ENCODE measurements at places on chromosomes 3 and 15.

DNA sequence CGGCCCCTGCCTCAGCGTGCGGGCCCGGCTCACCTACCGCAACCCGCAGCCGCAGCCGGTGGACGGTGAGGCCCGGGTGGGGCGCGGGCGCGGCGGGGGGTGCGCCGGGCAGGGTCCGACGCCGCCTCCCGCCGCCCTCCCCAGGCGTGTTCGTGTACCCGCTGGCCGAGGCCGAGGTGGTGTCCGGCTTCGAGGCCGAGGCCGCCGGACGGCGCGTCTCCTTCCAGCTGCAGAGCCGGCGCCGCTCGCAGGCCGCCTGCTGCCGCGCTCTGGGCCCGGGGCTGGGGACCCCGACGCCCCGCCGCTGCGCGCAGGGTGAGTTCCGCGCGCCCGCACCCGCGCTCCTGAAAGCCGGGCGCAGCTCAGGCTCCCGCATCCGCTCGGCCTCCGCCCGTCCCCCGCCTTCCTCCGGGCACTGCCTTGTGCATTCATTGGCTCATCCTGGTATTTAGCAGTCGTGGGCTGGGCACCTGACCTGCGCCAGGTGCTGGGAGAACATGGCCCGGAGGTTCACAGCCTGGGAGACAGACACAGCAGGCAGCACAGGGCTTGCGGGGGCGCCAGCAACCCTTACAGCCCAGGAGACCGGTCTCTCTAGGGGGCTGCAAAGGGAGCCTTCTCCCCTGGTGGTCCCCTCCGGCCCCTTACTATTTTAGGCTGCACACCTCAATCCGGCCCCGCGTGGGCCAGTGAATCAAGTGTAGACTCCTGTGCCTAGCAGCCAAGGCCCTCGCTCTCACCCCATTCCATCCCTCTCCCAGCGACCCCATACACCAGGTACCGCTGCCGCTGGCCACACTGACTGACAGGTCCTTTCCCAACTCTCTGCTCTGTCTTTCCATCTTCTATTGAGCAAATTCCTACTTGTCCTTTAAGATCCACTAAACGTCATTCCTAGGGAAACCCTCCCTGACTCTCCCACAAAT lies 1.5 kb downstream of the VWA5B2 start:
- DNase-seq = no peak

- DNase-seq = no peak
These were observed 180.6 kb downstream of the EPHA6 start for GRCh38 chr3:96994988-96995387.

- DNase-seq = no peak
These were observed 432.2 kb upstream of the LMCD1 start for GRCh38 chr3:8069471-8069870.

GRCh38 chr3:183151821-183152351 lies 10.6 kb downstream of the LAMP3 start:
- DNase-seq = no peak

DNA sequence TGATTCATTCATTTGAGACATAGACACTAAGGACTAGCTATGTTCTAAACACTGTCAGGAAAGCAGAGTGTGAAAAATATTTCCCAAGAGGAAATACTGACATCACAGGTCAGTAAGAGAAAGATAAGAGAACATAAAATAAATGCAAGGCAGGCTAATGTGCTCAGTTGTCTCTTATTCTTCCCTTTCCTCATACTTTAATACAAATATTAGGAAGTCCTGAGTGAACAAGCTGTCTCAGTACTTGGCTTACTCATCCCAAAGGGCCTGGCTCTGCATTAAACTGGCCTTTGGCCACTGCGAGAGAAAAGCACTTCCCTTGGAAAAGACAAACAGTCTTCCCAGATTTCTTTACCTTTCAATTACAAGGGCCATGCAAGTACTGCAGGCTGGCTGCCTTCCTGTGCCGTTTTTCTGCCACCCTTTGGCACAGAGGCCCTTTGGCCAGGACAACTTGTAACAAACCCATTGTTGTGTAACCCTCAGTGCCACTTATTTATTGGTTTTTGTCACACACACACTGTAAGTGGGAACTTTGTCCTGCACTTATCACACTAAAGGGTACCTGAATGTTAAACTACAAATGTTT lies 31.7 kb downstream of the EDC3 start:
- no peak for DNase-seq

DNA sequence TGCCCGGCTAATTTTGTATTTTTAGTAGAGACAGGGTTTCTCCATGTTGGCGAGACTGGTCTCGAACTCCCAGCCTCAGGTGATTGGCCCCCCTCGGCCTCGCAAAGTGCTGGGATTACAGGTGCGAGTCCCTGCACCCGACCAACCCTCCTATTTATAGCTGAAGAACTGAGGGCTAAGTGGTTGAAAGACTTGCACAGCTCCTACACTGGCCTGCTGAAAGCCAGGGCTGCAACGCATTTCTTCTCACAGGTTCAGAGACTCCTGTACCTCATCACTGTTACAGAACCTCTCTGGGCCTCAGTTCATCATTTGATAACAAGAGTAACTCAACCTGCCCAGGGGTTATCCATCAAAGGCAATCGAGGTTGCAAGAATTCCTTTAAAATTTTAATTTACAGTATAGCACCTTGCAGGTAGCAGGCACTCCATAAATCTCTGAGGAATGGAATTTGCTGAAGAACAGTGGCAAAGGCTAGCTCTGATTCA lies 626.5 kb upstream of the TBL1XR1 start:
- no peak for DNase-seq

- DNase-seq = no peak
These were observed 424.1 kb upstream of the THBS1 start for GRCh38 chr15:39156646-39157250.

DNA sequence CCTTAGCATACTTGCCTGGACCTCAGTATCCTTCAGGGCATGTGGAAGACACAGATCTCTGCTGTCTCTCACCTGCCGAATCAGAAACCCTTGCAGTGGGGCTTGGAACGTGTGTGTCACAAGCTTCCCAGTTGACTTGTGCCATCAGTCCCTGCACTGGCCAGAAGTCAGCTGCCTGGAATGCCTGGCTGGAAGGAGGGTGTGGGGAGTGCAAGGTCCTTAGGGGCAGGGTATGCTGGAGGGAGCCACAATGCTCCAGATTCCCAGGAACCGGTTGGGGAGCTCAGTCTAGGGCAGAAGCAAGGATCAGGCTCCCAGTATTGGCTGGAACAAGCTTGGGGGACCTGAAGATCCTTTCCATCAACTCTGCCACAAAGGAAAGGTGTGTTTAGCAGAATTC lies 27.1 kb downstream of the SPSB4 start:
- no peak for DNase-seq

DNA sequence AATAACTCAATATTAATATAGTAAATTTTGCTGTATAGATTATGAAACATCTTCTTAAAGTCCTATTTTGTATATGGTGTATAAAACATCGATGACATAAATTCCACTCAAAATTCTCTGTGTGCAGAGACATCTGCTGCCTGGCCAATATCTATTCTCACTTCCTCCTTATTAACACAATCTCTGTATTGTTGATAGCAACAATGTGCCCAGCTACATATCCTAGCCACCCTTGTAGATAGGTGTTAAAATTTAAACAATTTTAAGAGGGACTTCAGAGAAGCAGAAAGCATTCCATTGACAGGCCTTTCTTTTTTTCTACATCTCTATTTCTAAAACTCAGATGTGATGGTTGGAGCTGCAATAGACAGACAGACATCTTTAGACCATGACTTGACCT lies 72.3 kb downstream of the FGF12 start:
- DNase-seq = no peak

DNA sequence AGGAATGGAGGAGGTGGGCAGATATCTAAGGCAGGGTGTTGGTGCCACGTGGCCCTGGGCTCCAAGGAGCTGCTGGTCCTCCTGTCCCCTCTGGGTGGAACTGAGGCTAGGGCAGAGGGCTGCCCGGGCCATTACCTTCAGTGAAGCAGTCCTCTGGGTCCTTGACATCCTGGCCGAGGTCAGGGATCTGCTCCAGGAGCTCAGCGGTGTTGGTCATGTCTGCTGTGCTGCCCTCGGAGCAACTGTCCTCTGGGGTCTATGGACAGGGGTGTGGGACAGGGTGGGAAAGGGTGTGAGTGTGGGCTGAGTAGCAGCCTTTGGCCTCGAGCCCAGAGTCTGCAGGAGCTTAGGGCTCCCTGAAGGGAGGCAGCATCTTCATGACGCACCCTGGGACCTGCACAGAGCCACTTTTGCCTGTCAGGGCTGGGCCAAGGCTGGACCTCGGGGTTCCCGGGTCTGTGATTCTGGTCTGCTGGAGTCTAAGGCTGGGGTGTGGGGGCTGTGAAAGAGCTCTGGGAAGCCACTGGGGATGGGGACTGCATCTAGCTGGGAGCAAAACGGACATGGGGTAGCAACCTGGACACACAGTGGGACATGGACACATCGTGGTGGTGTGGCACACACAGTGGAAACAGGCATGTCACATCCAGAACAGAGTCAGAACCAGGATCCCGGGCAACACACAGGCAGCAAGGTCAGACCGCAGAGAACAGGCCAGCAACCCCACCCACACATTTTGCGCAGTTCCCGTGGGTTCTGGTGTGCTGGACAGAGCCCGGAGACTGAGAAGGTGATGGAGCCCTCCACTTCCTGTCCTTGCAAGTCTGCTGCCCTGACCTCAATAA lies 72.7 kb downstream of the SCN5A start:
- no peak for DNase-seq

GRCh38 chr3:149599236-149599635 lies 58.6 kb downstream of the WWTR1 start:
- DNase-seq = no peak

GRCh38 chr3:153254361-153254760 lies 92.3 kb downstream of the RAP2B start:
- no peak for DNase-seq

DNA sequence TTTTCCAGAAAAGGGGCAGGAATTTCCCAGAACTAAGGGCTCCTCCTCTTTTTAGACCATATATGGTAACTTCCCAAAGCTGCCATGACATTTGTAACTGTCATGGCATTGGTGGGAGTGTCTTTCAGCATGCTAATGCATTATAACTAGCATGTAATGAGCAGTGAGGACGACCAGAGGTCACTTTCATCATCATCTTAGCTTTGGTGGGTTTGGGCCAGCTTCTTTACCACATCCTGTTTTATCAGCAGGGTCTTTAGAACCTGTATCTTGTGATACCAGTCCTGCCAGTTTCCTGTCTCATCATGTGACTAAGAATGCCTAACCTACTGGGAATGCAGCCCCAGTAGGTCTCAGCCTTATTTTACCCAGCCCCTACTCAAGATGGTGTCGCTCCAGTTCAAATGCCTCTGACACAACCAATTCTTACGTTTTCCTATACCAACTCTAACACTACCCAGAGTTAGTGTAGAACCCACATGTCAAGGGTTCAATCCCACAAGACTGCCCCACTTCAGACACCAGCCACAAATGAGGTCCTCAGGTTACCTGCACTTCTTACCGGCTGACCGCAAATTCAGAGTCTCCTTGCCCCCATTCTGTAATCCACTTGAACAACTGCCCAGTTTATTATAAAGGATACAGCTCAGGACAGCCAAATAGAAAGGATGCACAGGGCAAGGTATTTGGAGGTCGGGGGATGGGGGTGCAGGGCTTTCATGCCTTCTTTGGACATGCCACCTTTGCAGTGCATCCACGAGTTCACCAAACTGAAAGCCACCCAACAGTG lies 17.7 kb downstream of the FOXB1 start:
- no peak for DNase-seq

DNA sequence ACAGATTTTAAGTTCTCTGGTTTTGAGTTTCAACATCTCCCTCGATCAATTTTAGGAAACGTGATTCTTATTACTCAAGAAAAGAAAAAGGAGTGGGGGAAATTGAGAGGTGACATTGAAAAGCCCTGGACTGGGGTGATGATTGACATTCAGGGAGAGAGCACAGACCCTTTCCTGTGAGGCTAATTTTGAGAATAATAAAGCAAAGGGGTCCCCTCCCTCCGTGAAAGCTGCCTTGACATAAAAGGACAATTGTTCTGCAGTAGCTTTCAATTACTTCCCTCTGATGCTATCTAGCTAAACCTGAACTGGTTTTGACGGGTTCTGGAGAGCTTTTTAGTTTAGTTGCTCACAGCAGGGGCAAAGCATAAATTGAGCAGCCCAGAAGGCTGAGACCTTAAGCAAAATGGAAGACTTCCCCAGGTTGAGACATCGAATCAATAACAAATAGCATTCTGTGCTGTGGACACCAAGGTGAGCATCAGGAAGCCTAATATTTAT lies 14.4 kb upstream of the CMTM8 start:
- no peak for DNase-seq

DNA sequence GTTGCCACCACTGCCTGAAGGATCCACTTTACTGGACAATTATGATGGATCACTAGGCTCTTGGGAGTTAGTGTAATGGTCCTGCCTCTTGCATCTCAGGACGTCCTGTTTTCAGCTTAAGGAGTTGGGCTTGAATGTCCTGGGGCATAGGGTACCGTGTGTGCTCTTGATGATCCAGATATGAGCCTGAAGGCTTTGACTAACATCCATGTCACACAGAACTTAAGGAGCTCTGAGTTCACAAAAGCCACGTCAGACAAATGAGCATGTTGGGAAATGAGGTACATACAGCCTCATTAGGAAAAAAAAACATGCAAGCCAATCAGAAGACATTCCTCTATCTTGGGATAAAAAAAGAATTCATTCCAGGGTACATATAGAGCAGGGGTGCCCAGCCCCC lies 40.8 kb downstream of the CA12 start:
- DNase-seq = no peak

DNA sequence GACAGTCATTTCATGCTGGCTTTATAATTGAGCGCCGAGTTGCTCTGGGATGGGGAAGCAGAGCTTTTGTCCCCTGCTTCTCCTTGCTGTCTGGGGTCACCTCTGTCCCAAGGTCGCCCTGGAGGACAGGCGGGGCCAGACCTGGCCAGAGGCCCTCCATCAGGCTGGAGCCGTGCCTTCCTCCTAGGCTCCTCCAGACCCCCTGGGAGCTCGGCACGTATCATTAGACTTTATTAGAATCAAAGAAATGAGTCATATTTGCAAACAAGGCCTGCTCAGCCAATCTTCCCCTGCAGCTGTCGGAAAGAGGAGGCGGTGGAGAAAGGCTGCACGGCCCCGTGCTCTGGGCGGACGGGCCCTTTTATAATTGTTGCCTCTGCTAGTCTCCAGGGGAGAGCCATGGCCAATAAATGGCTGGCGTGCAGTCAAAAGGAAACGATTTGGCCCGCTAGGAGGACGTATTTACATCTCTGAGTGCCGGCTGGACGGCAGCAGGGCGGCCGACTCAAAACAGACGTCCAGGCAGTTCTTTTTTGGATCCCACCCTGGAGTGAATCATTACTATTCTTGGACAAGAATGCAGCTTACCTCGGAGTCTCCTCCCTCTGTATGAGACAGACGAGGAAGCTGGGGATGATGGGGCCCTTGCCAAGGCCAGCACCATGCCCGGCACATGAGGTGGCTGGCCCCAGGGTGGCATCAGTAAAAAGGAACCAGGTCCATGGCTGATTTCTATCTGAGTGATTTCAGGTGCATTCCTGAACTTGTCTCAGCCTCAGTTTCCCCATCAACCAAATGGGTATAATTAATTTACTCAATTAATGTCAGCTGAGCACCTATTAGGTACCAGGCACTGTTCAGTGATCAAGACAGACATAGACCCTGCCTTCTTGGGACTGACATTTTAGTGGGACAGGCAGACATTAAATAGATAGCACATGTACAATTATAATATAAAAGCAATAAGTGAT lies 50.6 kb downstream of the SLC6A6 start:
- no peak for DNase-seq

GRCh38 chr3:77348244-77348855 lies 308.5 kb downstream of the ROBO2 start:
- DNase-seq = no peak
